ENCODE measurements at places on chromosomes 2 and 18.

GRCh38 chr2:173520918-173521317 lies 166.2 kb downstream of the CDCA7 start:
- no peak for DNase-seq

DNA sequence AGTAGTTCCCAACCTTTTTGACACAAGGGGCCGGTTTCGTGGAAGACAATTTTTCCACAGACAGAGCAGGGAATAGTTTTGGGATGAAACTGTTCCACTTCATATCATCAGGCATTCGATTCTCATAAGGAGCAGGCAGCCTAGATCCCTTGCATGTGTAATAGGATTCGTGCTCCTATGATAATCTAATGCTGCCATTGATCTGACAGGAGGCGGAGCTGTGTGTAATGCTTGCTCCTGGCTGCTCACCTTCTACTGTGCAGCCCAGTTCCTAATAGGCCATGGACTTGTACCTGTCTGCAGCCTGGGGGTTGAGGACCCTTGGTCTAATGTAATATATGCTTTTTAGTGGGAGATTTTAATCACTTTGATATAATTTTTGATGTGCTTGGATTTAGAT lies 188.7 kb upstream of the KLHL14 start:
- no peak for DNase-seq

- no peak for DNase-seq
Measured at GRCh38 chr2:32342801-32343200, 14.0 kb upstream of the BIRC6 start.

GRCh38 chr2:200455958-200456421 lies 53.9 kb downstream of the KCTD18 start:
- no peak for DNase-seq
